ENCODE measurements at places on chromosomes 2 and 18. TPM values are rescaled to one million over a fixed set of nuclear protein-coding genes. Genes with fewer than 3 reads are reported as not detected.

SLC9A4 gene
- total RNA-seq, result not detected

DPY30 gene
- total RNA-seq, result 53.7 TPM

NT5DC4 gene
- total RNA-seq, result not detected

SERPINB4 gene
- total RNA-seq, result not detected

GPR55 gene
- total RNA-seq, result 1.2 TPM

CXCR4 gene
- total RNA-seq, result 45.2 TPM

CDC42EP3 gene
- 71.1 TPM for total RNA-seq

TXNDC2 gene
- 0.55 TPM for total RNA-seq

TUBA4B gene
- not detected for total RNA-seq

CNGA3 gene
- 0.17 TPM for total RNA-seq

RABL2A gene
- 16.9 TPM for total RNA-seq

PPP1R1C gene
- 5.8 TPM for total RNA-seq

MYO7B gene
- 2.2 TPM for total RNA-seq

IL1R1 gene
- 196 TPM for total RNA-seq

SATB2 gene
- total RNA-seq, result 3.9 TPM

HEATR5B gene
- total RNA-seq, result 23.1 TPM

- peak; percentile 18 for DNase-seq
These were observed 92.2 kb downstream of the CAPN13 start for GRCh38 chr2:30714811-30715709.

- peak; percentile 33 for DNase-seq
These were observed 14.6 kb downstream of the PARD6G start for GRCh38 chr18:80232710-80233109.

GRCh38 chr18:76363436-76364120 lies 131.5 kb downstream of the ZNF516 start:
- no peak for DNase-seq

DNA sequence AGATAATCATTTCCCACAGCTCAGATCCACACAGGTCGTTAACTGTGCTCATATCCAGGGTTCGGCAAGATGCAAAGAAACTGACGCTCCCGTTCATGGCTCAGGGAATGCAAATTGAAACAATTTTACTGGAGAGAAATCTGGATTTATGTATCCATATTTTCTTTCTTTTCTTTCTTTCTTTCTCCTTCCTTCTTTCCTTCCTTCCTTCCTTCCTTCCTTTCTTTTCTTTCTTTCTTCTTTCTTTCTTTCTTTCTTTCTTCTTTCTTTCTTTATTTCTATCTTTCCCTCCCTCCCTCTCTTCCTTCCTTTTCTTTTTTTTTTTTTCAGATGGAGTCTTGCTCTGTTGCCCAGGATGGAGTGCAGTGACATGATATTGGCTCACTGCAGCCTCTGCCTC lies 20.0 kb upstream of the POMC start:
- DNase-seq, result no peak

- DNase-seq, result no peak
These were observed 48.8 kb downstream of the SLC4A1AP start for GRCh38 chr2:27712522-27712921.

DNA sequence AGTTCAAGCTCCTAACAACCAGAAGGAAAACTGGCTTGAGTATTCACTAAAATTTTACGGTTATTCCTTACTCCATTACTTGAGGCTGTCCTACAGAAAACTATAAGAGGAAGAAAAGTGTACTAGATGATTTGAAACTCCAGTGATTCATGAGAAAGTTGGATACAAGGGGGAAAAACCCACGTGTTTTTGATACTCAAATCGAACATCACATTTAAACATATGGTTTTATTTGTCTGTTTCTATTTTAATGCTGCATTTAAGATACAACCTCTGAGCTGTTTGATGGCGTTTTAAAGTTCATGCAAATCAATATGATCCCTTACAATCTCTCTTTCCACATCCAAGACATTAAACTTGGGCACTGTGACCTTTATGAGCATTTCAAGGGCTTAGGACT lies 125.1 kb upstream of the LMAN1 start:
- no peak for DNase-seq

DNA sequence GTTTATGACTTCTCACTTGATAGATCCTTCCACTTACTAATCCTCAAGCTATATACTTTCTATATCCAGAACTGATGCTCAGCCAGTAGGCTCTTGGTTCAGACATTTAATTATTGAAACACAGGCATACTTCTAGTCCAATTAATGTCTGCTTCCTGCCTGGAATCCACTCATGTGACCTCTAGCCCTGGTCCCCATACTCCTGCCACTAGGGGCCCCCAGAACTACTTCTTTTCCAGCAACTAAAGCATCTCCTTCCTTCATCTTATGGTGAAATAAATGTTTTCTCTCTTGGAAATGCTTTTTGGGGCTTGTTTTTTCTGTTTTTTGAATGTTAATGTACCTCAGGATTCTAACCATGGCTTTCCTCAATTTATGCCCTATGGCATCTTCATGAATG lies 527.6 kb downstream of the SATB2 start:
- no peak for DNase-seq

- DNase-seq, result no peak
These were observed 90.8 kb downstream of the METTL4 start for GRCh38 chr18:2480536-2480935.

DNA sequence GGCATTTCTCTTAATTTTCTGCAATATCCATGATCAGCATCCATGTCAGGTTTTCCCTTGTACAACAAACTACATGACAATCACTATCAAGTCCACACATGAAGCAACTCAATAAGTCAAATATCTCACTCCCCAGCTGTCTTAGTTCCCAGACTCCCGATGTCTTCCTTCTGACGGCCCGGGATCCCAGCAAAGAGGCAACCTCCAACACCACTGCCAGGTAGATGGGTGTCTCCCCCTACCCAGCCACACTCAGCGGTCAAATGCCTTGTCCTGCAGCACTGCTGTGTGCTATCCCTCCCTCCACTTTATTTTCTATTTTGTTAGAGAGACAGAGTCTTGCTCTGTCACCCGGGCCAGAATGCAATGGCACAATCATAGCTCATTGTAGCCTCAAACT lies 23.3 kb downstream of the TRABD2A start:
- DNase-seq, result no peak

- DNase-seq, result no peak
These were observed 38.1 kb downstream of the AFTPH start for GRCh38 chr2:64562148-64562784.

DNA sequence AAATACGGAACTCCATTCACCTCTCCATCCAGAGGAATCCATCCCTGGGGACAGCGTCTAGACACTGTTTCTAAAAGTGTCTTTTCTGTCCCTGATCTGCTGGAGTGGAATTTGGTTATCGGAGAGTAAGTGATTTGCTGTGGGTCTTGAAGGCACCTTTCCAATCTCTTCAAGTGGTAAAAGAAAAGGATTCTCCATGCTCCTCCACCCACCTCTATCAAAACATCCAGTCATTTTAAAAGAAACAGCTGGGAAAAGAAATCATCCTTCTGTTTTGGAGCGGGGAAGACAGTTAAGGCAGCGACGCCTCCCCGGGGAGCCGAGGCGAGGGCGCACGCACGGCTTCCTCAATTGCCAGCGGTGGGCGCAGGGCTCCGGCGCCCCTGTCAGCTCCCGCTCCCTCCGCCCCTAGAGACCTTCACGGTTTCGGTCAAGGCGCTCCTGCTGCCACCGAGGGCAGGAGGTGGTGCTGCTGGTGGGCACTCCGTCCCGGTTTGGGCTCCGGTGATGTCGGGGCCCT lies 547 bp downstream of the SLC35F5 start:
- no peak for DNase-seq

GRCh38 chr2:238709325-238710025 lies 138.4 kb upstream of the TWIST2 start:
- no peak for DNase-seq

DNA sequence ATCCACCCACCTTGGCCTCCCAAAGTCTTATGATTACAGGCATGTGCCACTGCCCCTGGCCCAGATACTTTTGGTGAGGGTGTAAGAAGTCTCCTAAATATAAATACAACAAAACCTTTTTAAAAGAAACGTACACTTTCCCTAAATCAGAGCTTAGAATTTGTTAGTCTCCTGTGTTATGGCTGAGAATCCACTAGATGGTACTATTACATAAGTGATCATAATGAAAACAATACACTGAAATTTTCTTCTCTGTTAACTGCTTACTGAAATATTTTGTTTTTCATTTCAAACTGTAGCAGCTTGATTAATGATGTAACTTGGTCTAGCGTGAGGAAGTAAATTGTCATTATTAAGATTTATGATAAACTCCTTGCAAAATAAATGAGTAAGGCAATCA lies 74.8 kb upstream of the FAM98A start:
- DNase-seq, result no peak

GRCh38 chr18:62165583-62165982 lies 21.3 kb downstream of the PIGN start:
- no peak for DNase-seq

GRCh38 chr18:32072321-32072720 lies 19.4 kb upstream of the RNF138 start:
- no peak for DNase-seq

DNA sequence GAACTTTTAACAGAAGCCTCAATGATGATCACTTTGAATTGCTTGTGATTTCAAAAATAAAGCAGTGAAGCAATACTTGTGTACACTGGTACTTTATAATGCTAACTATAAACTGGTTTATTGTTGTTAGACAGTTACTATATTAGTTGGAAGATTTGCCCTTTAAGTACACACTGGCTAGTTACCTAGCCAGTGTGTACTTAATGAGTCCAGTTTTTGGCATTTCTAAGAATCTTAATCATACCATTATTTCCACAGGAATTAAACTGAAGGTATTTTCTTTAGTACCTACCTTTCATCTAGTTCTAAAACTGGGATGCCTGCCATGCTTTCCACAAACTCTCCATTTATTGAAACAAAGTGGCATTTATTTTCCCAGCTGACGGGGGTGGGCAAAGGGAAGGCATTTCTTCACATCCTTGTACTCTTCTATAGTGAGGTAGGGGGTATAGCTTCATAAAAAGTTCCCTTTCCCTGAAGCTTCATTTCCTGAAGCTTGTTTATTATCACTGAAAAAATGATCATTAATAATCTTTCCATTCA lies 49.9 kb downstream of the UGP2 start:
- DNase-seq, result no peak

DNA sequence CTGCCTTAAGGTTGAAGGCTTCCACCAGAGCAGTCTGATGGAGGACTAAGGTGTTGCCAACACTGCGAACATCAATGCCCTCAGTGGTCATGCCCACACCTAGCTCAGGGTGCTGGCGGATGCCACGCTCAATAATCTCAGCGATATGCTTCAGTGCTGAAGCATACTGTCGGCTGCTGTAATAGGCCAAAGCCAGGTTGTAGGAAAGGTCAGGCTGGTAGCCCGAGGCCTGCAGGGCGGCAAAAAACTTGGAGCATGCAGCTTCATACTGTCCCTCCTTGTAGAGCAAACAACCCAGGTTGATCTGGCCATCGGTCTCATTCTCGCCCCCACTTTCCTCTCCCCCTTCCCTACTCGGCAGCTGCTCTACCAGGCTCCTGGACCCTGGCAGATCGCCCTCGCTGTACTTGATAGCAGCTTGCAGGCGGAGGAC lies 159.4 kb downstream of the AGPS start:
- no peak for DNase-seq

DNA sequence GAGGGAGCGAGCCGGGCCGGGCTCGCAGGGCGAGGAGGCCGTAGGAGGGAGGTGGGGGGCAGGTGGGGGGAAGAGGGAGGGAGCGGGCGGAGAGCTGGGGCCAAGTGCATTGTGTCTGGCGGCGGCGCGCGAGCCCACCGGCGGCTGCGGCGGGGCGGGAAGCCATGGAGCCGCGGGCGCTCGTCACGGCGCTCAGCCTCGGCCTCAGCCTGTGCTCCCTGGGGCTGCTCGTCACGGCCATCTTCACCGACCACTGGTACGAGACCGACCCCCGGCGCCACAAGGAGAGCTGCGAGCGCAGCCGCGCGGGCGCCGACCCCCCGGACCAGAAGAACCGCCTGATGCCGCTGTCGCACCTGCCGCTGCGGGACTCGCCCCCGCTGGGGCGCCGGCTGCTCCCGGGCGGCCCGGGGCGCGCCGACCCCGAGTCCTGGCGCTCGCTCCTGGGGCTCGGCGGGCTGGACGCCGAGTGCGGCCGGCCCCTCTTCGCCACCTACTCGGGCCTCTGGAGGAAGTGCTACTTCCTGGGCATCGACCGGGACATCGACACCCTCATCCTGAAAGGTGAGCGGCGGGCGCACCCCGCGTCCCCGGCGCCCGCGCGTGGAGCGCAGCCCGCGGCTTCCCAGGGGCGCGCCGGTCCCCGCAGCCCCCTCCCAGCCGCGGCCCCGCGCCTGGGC lies at the start of gene TMEM178A:
Gene TMEM178A (plus strand): TSS at position 107 of the 680 bp plus-strand sequence. CDS start 58 bp downstream, at position 165.
- DNase-seq, result no peak

DNA sequence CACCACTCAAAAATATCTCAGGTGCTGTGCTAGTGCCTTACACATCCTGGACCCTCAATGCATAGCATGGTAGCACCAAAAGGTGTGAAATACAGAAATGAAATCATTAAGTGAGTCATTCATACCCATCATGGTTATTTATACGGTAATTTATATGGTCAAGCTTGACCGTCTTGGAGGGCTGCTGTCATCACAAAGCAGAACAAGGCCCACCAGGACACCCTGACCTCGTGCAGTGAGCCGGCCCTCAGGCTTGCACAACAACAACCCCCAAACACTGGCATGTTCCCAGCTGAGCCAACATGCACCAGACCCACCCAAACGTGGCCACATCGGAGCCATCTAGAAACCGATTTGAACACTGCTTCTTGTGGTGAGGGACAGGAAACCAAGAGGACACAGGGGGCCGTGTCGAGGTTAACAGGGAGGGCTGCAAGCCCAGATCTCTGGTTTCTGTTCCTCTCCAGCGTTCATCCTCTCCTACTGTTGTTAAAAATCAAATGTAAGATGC lies 378.5 kb upstream of the ID2 start:
- DNase-seq, result peak; percentile 84

- no peak for DNase-seq
These were observed 132.7 kb downstream of the SCG2 start for GRCh38 chr2:223469270-223470046.

- no peak for DNase-seq
These were observed 278.8 kb upstream of the SLC14A2 start for GRCh38 chr18:45336448-45336847.

DNA sequence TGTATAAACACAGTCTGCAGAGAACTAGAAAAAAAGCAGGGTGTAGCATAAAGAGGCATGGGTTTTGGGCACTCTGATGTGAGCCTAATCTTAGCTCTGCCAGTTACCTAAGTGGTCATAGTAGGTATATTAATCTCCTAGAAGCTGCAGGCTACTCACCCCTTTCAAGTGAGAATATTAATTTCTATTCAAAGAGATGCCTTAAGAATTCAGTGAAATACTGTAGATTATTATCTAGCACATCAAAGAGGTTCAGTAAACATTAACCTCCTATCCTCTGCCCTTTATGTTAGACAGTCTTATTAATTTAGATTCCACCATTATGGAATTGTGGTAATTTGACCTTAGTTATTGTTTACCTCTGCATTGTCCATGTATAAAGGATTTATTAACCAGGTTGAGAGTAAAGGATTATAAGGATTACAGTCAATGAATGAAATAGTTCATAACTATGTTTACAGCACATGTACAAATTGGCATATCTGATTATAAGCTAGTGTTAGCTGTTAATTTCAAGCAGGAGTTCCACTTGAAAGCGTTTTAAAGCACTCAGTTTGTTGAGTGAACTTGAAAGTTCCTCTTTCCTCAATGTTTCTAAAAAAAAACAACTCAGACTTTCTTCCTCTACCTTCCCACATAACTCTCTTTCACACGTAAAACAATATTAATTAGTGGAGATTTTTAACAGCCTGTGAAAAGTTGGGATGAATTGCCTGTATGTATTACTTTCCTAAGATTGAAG lies 150.6 kb upstream of the EPC2 start:
- no peak for DNase-seq

Data from upper lobe of right lung (tissue), 1 donor.